Suprapubic skin (tissue), 4 donors: ENCODE measurements at places on chromosomes 2 and 18. TPM values are rescaled to one million over a fixed set of nuclear protein-coding genes. Genes with fewer than 3 reads are reported as not detected.

DNA sequence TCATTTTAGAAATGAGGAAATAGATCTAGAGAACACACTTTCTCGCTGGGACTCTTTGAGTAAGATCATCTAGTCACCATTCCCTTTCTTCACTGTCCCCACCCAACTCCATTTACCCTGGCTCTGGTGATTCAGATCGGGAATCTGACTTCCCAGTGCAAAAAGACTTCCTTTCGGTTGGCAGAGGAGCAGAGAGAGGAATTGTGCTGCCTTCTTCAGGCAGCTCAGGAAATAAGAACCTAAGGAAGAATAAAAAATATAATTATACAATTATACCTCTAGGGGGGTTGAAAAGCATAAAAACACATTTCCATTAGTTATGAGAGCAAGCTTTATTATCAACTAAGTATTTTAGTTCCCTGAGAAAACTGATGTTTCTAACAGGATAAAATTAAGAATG, 9.3 kb upstream of the MPP4 start:
- DNase-seq, result no peak

- DNase-seq, result no peak
Measured at GRCh38 chr18:46459789-46460455, 197.1 kb downstream of the LOXHD1 start.

DNA sequence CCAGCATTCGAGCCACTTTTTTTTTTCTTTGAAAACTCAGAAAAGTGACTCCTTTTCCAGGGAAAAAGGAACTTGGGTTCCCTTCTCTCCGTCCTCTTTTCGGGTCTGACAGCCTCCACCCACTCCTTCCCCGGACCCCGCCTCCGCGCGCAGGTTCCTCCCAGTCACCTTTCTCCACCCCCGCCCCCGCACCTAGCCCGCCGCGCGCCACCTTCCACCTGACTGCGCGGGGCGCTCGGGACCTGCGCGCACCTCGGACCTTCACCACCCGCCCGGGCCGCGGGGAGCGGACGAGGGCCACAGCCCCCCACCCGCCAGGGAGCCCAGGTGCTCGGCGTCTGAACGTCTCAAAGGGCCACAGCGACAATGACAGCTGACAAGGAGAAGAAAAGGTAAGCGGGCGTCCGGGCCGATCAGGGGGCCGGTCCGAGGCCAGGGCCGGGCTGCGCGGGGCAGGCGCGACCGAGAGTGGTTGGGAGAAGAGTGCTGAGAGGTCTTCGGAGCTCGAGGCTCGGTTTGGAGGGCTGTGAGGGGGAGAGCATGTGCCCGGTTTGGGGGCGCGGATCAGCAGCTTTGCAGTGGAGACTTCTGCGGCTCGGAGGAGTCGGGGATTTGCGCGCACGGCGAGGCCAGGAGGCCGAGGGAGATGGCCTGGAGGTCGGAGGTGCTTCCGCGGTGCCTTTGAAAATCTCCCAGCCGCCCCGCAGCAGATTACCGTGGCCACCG, 502 bp downstream of the EPAS1 start:
- peak; percentile 84 for DNase-seq

DNA sequence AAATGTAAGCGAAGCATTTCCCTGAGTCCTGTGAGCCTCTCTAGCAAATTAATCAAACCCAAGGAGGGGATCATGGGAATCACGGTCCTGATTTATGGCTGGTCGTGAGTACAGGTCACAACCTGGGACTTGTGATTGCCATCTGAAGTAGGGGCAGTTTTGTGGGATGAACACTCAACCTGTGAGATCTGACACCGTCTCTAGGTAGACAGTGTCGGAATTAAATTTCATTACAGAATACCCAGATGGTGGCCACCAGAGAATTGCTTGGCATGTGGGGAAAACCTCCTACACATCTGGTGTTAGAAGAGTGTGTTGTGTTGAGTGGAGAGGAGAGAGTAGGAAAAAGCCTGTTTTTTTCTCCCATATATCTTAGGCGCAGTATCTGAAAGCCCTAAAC, 12.5 kb downstream of the CAPN14 start:
- DNase-seq, result no peak

Gene PLEKHH2
- total RNA-seq, result 77.3 TPM

Gene SCN1A
- not detected for total RNA-seq
